ENCODE measurements at places on chromosomes 2 and 18.
A peak's percentile ranks its signal among the peaks of the same experiment; 100 is the strongest.

DNA sequence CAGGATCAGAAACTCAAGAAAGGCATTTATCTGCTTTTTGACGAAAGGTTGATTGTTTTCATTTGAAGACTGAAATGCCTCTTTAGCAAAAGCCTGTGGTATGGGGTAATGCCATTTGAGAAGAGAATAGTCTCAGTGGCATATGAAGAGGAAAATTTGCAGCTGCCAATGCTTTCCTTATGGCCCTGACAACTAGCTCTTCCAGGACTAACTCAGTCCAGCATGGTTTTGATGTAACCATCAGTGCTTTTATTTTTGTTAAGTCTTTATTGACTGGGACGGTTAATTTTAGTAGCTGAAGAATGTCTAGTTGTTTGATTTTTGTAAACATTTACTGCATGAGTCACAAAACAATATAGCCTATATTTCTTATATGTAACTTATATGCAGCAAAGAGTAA, 158.4 kb downstream of the LNPK start:
- DNase-seq = no peak

DNA sequence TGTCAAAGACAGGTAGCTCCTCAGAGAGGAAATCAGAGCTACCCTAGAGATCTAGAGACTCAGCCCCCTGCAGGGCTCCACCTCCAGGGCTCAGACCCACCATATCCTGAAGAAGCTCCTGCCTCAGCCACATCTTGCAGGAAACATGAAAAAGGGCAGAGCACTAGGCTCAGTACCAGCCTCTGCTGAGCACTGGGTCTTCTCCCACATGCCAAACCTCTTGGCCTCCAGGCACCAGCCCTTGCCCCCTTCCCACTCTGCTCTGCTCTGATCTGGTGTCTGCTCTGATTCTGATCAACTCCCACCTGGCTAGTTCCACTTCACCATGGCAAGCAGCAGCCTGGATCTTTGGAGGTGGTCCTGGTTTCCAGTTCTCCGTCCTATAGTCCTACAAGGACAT, 114.3 kb upstream of the SLC66A3 start:
- DNase-seq = no peak

DNA sequence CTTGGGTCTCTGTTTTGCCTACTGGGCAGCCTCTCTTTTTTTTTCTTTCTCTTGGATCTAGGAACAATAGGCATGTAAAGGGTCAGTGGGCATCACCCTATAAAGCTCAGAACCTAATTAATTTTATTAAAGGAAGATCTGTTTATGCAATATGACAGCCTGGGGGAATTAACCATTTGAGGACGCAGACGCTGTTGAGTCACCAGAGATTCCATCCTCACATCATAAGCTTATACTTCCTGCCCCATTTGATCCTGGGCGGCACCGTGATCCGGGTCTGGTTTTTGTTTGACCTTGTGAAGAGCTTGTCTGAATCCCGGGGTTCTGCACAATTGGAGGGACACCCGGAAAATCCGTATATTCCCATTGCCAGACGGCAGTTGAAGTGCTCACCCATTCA, 16.8 kb upstream of the BCL11A start:
- no peak for DNase-seq

GRCh38 chr2:127064642-127065250, 42.2 kb downstream of the BIN1 start:
- peak; percentile 97 for DNase-seq

GRCh38 chr18:40168026-40168425, 1787.0 kb upstream of the PIK3C3 start:
- no peak for DNase-seq

DNA sequence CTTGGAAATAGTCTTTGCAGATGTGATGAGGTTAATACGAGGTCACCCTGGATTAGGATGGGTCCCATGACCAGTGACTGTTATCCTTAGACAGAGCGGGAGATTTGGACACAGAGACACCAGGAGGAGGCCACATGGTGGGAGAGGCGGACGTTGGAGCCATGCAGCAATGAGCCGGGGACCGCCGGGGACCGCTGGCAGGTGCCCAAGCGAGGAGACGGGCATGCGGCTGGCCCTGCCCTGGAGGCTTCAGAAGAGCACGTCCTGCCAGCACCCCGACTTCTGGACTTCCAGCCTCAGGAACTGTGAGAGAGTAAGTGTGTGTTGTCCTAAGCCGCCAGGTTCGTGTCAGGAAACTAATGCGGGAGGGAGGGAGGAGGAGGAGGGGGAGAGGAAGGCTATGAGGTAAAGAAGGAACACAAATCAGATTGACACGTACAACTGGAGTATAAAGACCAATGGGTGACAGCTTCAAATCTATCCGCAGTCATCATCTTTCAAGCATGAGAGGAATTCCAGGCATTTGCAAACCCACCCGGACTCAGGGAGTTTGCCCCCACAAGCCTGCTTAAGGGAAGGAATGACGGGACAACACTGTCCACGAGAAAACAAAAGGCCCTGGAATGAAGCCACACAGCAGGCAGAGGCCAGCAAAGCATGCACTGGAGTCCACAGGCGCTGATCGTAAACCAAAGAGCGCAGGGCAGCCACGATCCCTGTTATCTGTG, 11.6 kb upstream of the BOK start:
- no peak for DNase-seq

GRCh38 chr2:28375742-28376631, 16.7 kb upstream of the FOSL2 start:
- DNase-seq = no peak

DNA sequence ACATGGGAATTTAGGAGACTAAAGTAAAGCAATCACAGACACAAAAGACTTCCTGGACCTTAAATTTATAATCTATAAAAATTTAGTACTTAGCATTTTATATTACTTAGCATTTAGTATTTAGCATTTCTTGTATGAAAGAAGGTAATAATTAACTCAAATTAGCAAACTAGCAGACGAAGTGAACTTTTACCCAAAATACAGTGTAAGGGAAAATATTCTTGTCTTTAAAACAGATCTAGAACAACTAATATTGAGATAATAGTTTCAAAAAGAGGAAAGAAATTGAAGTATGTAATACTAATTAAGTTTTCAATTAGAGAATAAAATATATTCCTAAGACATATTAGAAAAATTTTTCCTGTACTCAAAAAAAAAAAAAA, 134.5 kb upstream of the ZNF804A start:
- no peak for DNase-seq

- no peak for DNase-seq
Measured at GRCh38 chr18:59996370-59996966, 96.7 kb downstream of the PMAIP1 start.

- no peak for DNase-seq
Measured at GRCh38 chr2:192357217-192357616, 162.5 kb upstream of the TMEFF2 start.

DNA sequence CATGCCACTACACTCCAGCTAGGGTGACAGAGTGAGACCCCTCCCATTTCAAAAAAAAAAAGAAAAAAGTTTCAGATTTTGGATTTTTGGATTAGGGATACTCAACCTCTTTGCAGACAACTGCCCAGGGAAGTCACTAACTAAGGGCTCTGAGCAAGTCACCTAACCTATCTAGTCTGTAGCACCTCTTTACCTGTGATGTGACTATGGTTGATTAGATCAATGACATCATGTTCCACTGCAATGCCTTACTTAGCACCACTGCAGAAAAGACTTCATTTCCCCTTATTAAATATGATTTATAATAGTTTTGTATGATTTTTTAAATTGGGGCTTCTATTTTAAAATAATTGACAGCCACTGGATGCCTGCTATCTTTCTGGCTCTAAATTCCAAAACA, 41.2 kb downstream of the CUL3 start:
- no peak for DNase-seq

DNA sequence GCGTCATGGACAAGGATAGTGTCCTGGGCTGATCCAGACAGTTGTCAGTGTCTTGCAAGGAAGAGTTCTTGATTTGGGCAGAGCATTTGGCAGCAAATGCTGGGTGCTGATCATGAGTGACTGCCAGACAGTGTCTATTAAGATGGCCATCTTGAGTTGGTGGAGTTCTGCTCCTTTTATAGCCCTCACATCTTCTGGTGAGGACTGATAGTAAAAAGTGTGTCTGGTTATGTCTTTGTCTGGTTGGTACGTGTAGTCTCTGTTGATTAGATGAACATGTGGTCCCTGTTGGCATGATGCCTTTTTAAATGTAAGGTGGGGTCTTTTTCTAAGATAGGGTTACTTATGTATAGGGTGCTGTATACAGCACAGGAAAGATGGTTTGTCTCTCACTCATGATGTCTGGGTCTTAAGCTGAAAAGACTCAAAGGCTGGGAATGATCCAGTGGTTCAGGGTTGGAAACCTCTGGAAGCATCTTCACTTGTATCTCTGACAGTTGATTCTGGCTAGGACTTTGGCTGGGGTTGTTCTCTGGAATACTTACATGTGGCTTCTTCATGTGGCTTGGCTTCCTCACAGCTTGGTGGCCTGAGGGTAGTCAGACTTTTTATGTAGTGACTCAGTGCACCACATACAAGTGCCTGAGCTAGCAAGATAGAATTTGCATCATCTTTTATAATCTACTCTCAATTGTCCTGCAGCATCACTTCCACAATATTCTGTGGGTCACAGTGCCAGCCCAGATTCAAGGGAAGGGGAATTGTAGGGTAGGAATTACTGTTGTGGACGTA, 11.8 kb downstream of the MTX2 start:
- no peak for DNase-seq

GRCh38 chr18:69969491-69969890, 21.8 kb upstream of the CD226 start:
- no peak for DNase-seq

GRCh38 chr2:137969418-137969765, 5.1 kb downstream of the HNMT start:
- peak; percentile 45 for DNase-seq

- DNase-seq = peak; percentile 20
Measured at GRCh38 chr2:183185534-183185933, 61.3 kb downstream of the NUP35 start.

DNA sequence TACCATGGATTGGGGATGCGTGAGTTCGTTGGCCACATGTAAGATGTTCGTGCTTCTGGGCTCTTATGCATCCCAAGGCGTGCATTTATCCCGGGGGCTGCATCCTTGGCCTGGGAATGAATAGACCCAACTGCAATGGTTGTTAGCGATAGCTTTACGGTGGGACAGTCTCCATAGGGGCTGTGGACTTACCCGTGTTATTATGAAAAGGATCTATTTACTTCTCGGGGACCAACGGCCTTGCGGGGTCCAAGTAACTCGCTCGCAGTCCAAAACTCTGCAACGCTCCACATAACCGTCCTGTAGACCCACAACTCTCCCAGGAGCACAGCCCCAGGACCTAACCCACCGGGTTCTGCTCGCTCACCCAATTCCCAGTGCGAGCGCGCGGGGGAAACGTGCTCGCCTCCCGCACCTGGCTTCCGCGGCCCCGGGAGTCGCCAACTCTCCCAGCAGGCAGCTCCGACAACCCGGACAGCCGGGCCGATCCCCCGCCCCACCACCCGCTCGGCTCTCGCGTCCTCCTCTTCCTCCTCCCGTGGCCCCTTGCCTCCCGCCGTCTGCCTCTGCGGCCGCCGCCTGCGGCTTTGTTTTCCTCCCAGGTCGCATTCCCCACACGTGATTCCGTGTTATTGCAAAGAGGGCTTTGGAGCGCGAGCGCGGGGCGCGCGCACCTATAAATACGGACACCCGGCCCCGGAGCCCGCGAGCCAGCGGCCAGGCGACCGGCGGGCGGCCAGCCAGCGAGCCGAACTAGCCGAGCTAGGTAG, at the start of gene CABLES1:
TSS of gene CABLES1 (plus strand) at position 706 of the 770 bp plus-strand sequence. CDS start 278 bp downstream, outside the sequence.
- DNase-seq = peak; percentile 73

DNA sequence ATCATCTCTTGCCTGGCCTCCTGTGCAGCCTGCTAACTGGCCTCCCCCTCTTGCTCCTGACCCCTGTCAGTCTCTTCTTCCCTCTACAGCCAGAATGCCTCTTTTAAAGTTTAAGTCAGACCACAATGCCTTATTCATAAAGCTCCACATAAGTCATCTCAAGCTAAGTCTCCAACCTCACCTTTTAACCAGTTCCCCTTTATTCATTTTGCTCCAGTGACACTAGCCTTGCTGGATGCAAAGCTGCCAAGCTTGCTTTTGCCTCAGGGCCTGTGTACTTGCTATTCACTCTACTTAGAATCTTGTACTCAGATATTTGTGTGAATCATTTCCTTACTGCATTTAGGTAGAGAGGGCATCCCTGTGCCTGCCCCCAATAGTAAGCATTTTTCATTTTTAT, 180.9 kb downstream of the PDE1A start:
- no peak for DNase-seq

DNA sequence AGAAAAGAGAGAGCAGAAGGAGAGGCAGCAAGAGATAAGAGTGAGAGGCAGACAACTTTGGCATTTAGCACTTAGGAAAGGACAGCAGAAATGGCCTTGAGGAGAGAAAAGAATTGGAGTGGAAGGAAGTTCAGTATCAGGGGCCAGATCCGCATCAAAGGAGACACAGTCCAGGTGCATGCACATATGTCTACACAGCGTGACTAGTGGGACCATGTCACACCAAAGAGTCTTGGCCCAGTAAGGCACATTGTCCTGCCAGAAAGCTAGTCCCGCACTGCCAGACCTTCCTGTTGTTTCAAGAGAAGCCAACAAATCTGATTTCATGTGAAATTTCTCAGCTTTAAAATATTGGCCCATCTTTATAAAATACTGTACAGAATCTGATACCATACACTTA, 8.5 kb upstream of the STK39 start:
- no peak for DNase-seq

GRCh38 chr2:68237976-68238580, 14.3 kb downstream of the PPP3R1 start:
- no peak for DNase-seq

- no peak for DNase-seq
Measured at GRCh38 chr2:137772451-137772850, 191.8 kb upstream of the HNMT start.

GRCh38 chr2:46266134-46266533, 31.1 kb upstream of the EPAS1 start:
- DNase-seq = no peak

DNA sequence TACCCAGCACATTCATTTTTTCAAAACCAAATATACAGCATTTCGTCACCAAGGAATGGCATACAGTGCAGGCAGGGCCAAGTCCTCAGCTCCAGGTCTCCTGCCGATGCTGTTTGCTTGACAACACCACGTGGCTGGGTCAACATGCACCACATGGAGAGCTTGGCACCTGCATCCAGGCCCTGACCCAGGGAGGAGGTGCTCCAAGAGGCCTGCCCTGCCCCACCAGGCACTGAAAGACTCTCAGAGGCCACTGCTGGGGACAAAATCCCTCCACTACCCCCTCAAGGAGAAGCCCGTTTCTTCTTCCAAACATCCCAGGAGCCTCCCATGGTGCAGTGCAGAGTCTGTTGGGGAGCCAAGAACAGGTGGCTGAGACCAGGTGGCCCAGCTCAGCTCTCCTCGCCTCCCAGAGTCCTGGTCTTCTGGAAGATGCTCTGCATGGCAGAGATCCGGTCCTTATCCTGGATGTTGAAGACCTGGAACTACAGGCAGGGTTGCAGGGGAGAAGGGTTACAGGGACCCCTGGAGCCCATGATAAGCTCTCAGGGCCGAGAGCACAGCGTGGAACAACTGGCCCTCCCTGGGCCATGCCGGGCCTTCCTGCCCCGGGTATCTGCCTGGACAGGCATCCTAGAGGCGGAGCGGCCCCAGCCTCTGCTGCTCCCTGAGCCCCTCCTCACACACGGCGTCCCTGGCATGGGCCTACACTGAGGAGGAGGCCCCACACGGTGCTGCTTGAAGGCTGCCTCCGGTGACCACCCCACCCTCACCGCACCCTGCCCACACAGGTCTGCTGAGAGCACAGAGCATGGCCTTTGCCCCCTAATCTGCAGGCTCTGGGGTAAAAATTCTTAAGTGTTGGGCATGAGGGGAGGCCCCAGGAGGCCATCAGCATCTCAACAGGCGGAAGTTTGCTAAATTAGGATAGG, 9.0 kb downstream of the MAB21L4 start:
- DNase-seq = no peak
